ENCODE measurements at places on chromosomes 1 and 21. TPM values are rescaled to one million over a fixed set of nuclear protein-coding genes. Genes with fewer than 3 reads are reported as not detected.

NUP210L gene
- total RNA-seq: not detected

- DNase-seq: peak; percentile 23
- no peaks in the 10 kb centered on the region for H3K27me3 ChIP-seq
- no peak overlapping the region for H3K27ac ChIP-seq
- H3K4me1 ChIP-seq: no peaks in the 10 kb centered on the region
Observed at GRCh38 chr21:26653430-26653829, 80.3 kb upstream of the CYYR1 start.

GRCh38 chr1:246930830-246931548, 759 bp downstream of the AHCTF1 start:
- H3K27ac ChIP-seq: peak overlapping the region; percentile 99
- H3K36me3 ChIP-seq: peaks cover 2% of the 10 kb centered on the region
- H3K4me1 ChIP-seq: peaks cover 32% of the 10 kb centered on the region
- DNase-seq: peak; percentile 75
- peak overlapping the region; percentile 51 for H3K4me3 ChIP-seq
- no peaks in the 10 kb centered on the region for H3K27me3 ChIP-seq

- no peak for DNase-seq
- H3K27ac ChIP-seq: no peak overlapping the region
- no peak overlapping the region for H3K4me3 ChIP-seq
Observed at GRCh38 chr1:237306726-237307125, 264.7 kb downstream of the RYR2 start.

GRCh38 chr1:191590578-191590977, 567.7 kb upstream of the RGS18 start:
- H3K36me3 ChIP-seq: no peaks in the 10 kb centered on the region
- no peak for DNase-seq
- H3K27ac ChIP-seq: no peak overlapping the region
